ENCODE measurements at places on chromosomes 12 and 14.

DNA sequence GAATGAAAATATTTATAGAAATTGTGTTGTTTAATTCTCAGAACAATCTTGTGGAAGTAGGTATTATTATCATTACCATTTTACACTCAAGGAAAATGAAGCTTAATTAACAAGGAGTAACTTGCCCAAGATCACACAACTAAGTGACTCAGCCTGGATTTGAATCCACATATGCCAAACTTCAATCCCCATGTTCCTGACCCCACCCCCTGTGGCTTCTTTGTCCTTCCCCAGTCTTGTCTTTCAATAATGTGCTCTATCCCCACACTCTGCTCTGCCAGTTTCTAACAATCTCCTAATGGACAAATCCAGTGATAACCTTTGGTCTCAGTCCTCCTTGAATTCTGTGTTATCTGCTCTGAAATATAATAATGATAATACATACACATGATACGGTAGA, 355.2 kb downstream of the BMP4 start:
- no peak for DNase-seq

DNA sequence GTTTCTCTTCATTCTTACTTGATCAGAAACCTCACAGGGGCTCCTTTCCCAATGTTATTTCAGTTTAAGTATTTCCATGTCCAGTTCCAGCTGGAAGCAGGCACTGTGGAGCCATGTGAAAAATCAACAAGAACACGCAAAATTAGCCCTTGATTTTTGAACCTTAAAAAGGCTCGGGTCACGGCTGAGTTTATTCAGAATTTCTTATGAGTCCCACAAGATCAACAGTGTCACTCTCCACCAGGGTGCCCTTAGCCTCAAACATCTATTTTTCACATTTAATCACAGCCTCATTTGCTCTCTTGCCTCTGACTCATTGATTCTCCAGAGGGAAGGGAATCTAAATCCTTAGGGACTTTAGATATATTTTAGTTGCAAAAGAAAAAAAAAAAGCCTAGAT, 157.7 kb upstream of the AVPR1A start:
- no peak for DNase-seq

DNA sequence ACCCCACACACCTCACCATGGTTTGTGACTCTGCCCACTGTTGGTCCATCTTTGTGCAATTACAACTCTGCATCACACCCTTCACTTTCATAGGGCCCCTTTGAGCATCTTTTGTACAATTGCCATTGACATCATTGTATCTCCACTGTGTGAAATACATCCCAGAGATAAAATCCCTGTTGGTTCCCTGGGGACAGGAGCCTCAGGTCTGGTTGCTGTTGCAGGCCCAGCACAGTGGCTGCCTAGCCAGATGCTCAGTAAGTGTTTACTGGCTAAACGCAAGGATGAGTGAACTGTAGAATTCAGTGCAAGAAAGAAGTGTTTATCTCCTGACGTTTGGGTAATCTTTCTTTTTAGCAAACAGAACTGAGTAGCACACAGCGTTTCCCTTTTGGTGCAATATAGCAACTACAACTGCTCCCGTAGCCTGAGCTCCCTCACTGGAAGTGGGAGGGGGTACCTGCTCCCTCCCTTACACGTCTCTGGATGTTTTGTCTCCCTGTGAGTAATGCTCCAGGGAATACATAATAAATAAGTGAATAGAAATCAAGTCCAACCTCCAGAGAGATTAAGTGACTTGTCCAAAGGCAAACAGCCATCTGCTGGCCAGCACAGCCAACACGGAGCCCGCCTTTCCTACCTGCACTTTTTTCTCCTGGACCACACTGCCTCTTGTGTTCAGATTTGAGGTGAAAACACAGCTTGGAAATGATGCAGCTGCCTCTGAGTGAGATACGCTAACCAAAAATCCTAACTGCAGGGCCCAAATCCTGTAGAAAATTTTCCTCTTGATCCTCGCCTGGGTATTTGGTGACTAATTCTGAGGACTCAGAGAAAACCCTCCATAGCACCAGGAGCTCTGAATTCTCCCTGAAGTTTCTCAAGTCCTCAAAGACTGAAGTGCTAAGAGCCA, 27.4 kb downstream of the GALNT16 start:
- no peak for DNase-seq

- no peak for DNase-seq
Measured at GRCh38 chr14:65476273-65476941, 63.9 kb downstream of the FUT8 start.

DNA sequence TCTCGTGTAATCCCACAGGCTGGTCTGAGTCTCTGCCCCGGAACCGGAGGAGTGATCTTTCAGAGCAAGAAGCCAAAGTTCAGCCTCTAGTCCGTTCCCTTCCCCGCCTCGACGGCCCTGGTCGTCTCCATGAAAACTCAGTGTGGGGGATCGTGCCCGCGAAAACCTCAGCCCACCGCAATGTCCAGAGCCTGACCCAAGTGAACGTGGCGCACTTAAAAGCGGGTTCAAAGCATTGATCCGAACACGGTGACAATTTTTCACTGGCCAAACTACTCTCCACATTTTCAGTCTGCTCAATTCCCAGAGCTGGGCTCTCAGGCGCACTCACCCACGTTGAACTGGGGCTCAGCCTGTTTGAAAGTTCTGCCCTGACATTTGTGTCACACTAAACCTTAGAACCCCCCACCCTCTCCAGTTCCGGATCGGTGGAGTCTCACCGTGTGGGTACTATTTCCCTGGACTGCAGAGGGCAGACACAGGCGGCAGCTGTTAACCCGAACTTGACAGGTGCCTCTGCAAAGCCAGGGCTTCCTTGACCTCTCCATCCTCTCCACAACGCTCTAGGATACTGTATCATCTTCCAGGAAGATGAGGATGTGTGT, 886 bp upstream of the PRICKLE1 start:
- no peak for DNase-seq

- DNase-seq, result no peak
Measured at GRCh38 chr12:103915306-103915705, 14.9 kb upstream of the HSP90B1 start.

DNA sequence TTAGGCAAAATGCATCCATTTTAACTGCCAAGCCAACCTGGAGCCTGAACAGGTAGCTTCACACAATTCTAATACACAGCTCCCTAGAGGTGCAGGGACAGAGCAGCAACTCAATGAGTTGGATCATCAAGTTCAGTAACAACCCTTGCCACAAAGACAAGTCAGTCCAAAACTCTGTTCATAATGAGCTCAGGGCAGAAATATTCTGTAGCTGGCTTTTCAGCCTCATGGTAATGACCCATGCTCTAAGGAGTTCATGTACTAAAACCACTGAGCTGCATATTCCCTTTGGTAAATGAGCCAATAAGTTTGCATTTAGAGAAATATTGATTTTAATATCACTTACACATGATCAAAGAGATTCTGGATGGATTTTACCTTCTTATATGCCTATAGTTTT, 316.1 kb downstream of the SEC23A start:
- DNase-seq, result no peak

DNA sequence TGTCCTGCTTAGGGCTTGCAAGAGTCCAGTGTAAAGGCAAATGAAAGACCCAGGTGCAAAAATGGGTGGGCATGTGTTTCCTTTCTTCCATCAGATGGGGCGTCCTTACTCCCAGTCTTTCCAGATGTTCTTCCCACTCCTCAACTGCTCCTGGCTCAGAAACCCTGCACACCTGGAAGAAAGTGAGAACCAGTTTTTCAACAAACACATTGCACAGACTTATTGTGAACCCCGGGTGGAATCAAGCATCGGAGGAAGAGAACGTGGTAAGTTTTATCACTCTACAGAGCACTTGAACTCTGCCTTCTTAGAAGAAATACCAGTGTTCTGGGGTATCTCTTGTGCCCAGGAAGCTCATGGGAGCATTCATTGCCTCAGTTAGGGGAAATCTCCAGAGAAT, 93.3 kb downstream of the TMX1 start:
- DNase-seq, result no peak

GRCh38 chr14:25349269-25349668, 299.3 kb upstream of the STXBP6 start:
- no peak for DNase-seq

GRCh38 chr14:74981833-74982232, 20.9 kb upstream of the EIF2B2 start:
- no peak for DNase-seq

- DNase-seq, result no peak
Measured at GRCh38 chr12:45292486-45293195, 76.7 kb downstream of the ANO6 start.

GRCh38 chr14:92733007-92733406, 15.4 kb downstream of the LGMN start:
- no peak for DNase-seq

DNA sequence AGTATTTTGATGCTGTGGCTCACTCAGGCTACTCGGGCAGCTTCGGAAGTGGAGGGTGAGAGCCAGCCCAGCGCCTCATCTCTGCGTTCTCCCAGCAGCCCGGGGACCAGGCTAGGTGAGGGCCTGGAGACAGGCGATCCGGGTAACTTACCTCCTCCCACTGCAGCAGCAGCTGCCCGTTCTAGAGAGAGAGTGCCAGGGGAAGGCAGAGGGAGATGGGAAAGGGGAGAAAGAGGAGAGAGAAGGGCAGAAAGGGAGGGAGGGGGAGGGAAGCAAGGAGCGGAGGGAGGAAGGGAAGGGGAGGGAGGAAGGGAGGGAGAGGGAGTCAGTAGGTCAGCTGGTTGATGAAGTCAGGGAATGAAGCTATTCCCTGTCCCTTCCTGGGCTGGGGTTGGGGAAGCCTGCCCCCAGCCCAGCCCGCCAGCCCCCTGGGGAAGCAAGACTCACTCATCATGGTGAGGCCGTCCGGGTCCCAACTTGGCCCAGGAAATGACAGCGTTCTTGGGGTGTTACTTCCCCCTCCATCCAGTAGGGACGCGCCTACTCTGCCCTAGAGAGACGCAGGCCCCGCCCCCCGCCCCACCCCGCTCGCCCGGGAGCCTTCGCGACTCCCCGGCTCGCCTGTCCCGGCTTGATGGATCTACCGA, at the start of gene IFI27L2:
TSS of gene IFI27L2 (minus strand) at position 494 of the 647 bp plus-strand sequence. CDS start at position 454, 40 bp downstream.
- peak; percentile 79 for DNase-seq

- no peak for DNase-seq
Measured at GRCh38 chr12:71405884-71406283, 33.7 kb upstream of the LGR5 start.

DNA sequence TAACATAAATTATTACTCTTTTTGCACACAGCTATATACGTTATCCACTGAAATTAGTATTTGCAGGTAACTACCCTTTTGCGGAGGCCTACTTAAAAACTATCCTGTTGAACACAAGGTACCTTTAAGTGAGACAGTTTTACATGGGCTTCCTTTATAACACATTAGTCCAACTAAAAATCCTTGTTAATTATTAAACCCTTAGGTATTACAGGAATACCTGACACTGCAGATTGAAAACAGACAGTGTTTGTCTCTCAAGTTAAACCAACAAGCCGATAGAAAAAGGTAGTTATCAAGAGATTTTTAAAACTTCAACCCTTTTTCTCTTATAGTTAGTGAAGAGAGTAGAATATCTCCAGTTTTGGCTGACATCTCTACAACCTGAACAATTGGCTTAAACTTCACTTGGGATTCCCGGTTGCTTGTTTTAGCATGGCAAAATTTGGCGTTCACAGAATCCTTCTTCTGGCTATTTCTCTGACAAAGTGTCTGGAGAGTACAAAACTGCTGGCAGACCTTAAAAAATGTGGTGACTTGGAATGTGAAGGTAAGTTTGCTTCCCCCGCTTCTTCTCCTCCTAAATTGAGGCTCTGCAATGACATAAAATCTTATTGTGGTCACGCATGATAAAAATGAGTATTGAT, at the start of gene MIA2:
TSS of gene MIA2 (plus strand) at position 236 of the 647 bp plus-strand sequence. CDS start at position 436, 200 bp downstream.
- DNase-seq, result no peak

GRCh38 chr14:24813089-24813815, 179.3 kb upstream of the GZMB start:
- DNase-seq, result no peak

DNA sequence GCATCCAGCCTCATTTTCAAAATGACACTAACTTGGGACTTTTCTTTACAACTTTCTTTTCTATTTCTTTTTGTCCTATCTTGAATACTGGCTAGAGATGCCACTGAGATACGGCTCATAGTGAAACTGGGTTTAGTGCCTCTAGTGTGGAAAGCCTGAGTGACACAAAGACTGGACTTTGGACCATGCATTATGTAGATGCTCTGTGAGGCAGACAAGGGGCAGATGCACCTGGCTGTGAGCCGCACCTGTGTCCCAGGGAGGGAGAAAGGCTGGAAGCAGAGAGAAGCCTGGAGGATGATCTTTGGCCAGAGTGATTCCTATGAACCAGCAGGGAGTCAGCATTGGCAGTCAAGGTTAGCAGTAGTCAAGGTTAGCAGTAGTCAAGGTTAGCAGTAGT, 852.3 kb upstream of the TMEM132C start:
- DNase-seq, result no peak

GRCh38 chr12:124446364-124446763, 121.0 kb downstream of the NCOR2 start:
- no peak for DNase-seq

GRCh38 chr12:38543151-38543550, 226.6 kb downstream of the ALG10B start:
- no peak for DNase-seq
